Hematopoietic multipotent progenitor cell treated with erythropoietin and hydrocortisone succinate and interleukin-3 and kit ligand, for 4 days (in vitro differentiated cells): ENCODE measurements at places on chromosomes 6 and 20.

DNA sequence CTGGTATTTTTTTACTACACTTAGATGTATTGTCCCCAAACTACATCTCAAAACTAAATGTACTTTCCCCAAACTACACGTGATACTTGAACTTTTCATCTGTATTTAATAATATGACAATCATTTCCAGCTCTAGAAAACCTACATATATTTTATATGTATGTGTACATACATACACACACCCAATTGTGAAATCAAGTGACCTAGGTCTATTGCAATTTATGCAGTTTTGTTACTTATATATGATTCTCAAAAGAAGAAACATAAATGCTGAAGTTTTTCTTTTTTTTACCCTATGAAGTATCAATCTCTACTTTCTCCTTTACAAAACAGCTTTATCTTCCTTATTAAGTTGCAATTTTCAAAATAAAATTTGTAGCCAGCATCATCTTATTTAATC, 4.7 kb downstream of the ADNP start:
- DNase-seq, result no peak

DNA sequence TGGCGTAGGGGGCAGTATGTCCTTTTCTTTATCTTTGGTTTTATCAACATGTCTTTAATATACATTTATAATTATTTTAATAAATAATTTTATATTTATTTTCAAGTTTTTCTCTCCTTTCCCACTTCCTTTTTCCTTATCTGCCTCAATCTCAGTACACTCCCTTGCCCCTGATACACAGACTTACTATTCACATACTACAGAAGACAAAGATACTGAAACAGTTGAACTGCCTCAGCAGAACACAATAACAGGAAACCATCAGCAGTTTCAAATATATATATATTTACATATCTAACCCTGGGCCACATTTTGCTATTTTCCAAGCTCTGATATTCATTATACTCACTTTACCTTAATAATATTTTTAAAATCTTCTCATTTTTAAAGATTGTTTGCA, 19.8 kb downstream of the IBTK start:
- DNase-seq, result peak; percentile 70

GRCh38 chr6:16163535-16164300, 34.8 kb downstream of the MYLIP start:
- peak; percentile 41 for DNase-seq

- peak; percentile 7 for DNase-seq
Measured at GRCh38 chr6:140001005-140001404, 626.6 kb upstream of the CITED2 start.

DNA sequence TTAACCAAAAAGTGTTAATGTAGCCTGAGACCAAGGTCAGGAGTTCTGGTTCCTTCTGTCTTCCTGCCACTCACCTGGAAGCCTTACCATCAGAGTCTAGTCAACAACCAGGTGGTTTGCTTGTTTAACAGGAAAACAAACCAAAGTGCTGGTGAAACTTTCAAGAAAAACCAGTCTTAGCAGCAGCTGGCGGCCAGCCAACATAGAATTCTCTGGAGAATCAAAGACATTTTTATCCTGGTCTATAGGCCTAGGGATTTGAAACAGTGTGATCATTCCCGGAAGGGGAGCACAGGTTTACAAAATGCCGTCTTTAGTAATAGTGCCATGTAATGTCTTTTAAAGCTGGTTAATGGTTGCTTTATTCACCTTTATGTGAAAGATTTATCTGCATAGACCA, 146.6 kb upstream of the AKIRIN2 start:
- DNase-seq, result no peak

- DNase-seq, result no peak
Measured at GRCh38 chr6:13405961-13406477, 77.7 kb upstream of the TBC1D7 start.

DNA sequence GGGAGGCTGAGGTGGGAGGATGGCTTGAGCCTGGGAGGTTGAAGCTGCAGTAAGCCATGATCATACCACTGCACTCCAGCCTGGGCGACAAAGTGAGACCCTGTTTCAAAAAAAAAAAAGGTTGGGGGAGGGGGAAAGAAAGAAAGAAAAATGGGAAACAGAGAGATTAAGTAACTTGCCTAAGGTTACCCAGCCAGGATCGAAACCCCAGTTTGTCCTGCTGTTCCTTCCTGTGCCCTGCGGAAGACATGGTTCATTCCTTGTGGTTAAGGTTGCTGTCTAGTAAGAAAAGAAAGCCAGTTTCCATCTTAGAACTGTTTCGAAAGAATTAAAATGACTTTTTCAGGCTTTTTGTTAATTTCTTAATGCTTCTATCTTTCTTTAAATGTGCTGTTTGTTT, 29.8 kb downstream of the C6orf89 start:
- DNase-seq, result no peak

GRCh38 chr6:167528239-167528638, 203.4 kb downstream of the TTLL2 start:
- DNase-seq, result no peak
